ENCODE measurements at places on chromosomes 12 and 14.

DNA sequence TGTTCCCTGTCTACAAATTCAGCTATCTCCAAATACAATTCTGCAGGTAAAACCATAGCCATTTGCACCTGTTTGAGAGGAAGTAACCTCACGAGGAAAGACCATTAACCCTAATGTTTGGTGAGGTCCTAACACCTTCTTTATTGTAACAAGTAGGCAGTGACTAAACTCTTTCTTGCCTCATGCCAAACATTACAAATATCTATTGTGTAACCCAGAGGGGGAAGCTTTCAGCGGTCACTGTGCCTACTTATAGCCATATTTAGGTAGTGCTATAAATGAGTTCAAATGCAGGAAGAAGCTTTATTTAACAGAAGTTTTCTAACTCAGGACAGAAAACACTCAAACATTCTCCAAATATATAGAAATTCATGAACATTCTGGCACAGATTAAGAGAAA, 252.7 kb downstream of the LRFN5 start:
- DNase-seq, result no peak

DNA sequence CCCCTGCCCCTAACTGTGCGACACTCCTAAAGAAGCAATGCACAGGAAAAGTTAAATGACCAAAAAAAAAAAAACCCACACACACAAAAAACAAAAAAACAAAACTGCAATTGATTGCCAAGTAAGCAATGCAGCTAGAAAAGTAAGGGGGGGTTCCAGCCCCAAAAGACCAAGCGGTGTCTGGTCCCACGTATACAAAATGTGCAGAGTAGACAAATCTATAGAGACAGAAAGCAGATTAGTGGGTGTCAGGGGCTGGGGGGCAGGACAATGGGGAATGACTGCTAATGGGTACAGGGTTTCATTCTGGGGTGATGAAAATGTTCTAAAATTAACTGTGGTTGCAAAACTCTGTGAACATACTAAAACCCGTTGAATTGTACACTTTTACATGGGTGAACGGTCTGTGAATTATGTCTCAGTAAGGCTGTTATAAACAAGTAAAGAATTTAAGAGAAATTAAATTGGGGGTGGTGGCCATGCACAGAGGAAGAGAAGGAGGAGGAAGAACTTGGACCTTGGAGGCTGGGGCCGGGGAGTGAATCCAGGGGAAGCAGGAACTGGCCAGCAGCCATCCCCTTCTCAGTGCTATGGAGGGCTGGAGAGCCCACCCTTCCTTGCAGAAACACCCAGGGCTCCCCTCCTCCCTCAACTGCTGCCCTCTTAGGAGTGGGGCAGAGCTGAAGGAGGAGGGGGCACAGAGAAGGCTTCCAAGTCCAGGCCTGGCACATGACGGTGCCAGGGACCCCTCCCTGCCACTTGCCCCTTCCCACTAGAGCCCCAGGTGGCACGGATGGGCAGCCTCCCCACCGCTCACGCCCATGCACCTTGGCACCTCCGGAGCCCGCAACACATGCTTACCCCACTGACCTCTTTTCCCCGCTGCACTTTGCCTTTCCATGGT, 45.4 kb downstream of the KDM2B start:
- no peak for DNase-seq

DNA sequence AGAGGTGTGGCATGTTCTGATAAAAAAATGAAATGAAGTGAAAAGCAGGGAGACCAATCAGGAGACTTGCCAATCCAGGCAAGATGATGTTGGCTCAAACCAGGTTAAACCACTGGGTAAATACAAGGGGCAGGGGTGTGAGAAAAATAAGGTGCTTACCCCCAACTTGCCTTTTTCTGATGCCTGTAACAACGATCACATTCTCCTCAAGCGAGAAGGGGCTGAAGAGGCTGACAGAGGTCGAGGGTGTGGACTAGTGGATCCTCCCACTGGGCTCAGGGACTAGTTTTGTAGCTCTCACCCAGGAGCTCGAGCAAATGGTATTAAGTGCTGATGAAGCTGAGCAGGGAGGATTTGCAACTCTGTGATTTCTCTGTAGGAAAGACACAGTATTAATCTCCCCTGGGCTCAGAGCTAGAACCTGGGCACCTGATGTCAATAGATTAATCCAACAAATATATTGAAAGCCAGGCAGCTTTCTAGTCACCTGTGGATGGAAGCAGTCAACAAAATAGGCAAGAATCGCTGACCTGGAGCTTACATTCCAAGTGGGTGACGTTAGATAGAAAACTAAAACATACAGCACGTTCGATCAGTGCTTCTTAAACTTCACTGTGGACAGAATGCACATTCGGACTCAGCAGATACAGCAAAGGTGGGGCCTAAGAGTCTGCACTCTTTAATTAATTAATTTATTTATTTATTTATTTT, 15.2 kb upstream of the EAPP start:
- no peak for DNase-seq

- DNase-seq, result no peak
These were observed 1036.4 kb upstream of the FOXG1 start for GRCh38 chr14:27730204-27730603.

DNA sequence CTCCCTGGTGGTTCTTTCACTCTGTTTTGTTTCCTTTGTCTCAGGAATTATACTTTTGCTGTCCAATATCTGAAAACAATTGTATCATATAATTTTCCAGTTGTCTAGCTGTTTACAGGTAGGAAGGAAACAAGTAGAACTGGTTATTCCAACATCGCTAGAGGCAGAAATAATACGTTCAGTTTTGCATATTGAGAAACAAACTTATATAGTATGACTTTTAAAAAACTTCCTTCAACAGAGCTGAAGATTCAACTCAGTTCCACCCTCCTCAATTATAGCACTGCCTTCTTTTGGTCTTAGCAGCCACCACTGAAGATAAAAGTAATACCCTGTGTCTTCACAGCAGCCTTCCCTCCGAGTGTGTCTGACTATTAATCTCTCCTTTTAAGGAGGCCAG, 214.3 kb downstream of the EFCAB11 start:
- no peak for DNase-seq

- DNase-seq, result no peak
These were observed 53.7 kb downstream of the FOXN4 start for GRCh38 chr12:109255377-109255776.

GRCh38 chr12:129605666-129606065, 298.2 kb downstream of the TMEM132D start:
- DNase-seq, result no peak

- DNase-seq, result no peak
These were observed 17.9 kb downstream of the RECQL start for GRCh38 chr12:21483531-21483930.

GRCh38 chr12:113439606-113440030, 17.4 kb downstream of the SDSL start:
- no peak for DNase-seq

DNA sequence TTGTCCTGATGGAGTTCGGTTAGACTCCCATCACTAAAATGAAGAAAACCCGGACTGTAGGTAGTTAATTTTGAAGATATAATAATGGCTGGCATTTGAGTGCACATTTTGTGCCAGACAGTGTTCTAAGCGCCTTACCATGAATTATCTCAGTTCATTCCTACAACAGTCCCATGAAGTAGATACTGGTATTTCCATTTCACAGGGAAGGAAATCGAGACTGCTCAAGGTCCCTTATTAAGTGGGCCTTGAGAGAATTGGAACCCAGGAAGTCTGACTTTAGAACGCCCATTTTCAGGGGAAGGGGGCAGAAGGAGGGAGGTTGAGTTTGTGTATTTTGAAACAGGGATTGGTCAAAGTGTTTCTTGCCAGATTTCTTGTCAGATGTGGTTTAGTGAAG, 855 bp downstream of the MNAT1 start:
- no peak for DNase-seq

DNA sequence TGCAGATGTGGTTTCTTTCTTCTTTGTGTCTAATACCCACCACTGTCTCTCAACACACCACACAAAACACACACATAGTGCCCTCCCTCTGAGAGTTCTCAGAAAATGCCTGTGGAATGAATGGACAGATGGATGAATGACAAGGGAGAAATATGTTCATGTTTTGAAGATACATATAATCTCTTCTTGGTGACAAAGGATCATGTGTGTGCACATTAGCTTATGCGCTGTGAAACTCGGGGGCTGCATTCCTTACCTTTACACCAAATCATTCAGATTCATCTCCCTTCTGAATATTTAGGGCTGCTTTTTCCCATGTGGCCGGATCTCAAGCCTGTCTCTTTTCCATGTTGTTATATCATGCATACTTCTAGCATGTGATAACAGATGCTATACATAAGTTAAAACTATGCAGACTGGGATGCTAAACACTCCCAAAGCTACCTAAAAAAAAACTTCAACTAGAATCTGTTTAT, 111.4 kb downstream of the EPS8 start:
- DNase-seq, result no peak

GRCh38 chr14:105508069-105508468, 17.0 kb downstream of the TEDC1 start:
- no peak for DNase-seq

Measured in cortex of kidney (tissue), 1 donor.